ENCODE measurements at places on chromosomes 6 and 20.

DNA sequence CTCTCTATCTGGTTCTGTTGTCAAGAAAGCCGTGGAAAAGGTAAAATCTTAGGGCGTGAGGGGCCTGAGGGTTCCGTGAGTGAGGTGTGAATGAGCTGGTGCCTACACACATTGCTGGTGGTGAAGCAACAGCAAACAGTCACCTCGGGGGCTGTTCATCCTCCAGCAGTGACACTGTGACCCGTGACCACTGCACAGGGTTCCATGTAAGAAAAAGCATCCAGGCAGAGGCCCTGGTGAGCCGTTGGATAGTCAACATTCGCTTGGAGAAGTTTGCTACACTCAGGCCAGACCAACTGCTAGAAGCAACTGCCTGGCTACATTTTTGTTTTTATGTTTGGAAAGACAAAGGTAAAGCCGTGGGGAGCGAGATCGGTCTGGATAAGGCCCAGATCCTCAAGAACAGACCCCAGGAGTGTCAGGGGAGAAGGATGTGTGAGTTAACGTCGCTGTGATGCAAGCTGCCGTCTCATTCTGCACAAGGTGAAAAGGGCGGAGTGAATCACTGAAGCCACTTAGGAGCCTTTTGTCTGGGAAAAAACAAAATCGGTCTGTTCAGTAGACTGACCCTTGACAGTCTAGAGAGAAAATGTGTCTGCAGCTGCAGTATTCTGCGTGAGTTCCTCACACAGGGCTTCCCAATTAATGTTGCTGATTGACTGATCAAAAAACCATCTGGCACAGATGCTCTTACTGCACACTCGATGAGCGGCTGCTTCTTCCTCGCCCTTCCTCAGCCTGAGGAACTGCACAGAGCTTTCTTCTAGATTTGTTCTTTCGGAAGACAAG lies 404.0 kb downstream of the SMOC2 start:
- no peak for DNase-seq

GRCh38 chr6:118367314-118367713 lies 180.8 kb upstream of the PLN start:
- no peak for DNase-seq

GRCh38 chr6:125963817-125964216 lies 7.2 kb downstream of the HINT3 start:
- no peak for DNase-seq

DNA sequence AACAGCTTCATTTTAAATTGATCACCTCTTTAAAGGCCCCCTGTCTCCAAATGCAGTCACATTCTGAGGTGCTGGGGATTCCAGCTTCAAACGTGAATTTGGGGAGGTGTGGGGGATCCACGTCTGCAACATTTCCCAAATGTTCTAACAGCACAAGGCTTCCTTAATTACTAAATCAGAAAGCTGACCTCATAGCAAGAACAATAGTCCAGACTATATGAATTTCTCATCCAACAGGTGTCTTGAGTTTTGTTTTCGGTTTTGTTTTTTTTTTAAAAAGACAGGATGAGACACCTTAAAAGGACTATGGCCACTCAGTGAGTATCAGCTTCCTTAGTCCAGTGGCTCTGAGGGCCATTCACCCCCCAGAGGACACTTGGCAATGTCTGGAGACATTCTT lies 11.5 kb downstream of the ATP9A start:
- no peak for DNase-seq

DNA sequence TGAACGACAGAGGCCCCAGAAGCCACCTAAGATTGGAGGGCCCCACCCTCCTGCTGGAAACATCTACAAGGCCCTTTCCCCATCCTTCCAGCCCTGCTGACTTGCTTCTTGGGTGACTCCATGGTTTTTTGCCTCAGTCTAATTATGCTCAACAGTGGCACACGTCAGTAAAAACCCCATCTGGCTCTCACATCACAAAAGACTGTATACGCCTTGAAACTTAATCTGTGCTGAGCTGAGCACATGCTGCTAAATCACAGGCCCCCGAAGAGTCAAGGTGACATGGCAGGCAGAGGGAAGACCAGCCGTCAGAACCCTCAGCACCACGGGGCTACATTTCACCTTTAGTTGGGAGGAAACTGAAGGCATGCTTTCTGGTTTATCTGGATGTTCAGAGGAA lies 323.1 kb downstream of the CDH26 start:
- no peak for DNase-seq

GRCh38 chr6:7528565-7528964 lies 12.9 kb upstream of the DSP start:
- DNase-seq: no peak

- DNase-seq: peak; percentile 2
Measured at GRCh38 chr6:148144917-148145521, 197.6 kb upstream of the SASH1 start.

DNA sequence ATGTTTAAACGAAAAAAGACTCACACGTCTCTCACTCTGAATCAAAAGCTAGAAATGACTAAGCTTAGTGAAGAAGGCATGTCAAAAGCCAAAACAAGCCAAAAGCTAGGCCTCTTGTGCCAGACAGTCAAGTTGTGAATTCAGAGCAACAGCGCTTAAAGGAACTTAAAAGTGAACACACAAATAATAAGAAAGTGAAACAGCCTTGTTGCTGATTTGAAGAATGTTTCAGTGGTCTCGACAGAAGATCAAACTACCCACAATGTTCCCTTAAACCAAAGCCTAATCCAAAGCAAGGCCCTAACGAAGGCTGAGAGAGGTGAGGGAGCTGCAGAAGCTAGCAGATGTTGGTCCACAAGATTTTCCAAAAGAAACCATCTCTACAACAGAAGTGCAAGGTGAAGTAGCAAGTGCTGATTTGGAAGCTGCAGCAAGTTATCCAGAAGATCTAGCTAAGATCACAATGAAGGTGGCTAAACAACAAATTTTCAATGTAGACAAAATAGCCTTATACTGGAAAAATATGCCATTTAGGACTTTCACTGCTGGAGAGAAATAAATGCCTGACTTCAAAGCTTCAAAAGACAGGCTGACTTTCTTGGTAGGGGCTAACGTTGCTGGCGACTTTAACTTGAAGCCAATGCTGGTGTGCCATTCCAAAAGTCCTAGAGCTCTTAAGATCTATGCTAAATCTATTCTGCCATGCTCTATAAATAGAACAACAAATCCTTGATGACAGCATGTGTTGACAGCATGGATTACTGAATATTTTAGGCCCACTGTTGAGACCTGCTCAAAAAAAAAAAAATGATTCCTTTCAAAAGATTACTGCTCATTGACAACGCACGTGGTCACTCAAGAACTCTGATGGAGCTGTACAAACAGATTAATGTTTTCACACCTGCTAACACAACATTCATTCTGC lies 40.3 kb downstream of the SEC63 start:
- DNase-seq: no peak

DNA sequence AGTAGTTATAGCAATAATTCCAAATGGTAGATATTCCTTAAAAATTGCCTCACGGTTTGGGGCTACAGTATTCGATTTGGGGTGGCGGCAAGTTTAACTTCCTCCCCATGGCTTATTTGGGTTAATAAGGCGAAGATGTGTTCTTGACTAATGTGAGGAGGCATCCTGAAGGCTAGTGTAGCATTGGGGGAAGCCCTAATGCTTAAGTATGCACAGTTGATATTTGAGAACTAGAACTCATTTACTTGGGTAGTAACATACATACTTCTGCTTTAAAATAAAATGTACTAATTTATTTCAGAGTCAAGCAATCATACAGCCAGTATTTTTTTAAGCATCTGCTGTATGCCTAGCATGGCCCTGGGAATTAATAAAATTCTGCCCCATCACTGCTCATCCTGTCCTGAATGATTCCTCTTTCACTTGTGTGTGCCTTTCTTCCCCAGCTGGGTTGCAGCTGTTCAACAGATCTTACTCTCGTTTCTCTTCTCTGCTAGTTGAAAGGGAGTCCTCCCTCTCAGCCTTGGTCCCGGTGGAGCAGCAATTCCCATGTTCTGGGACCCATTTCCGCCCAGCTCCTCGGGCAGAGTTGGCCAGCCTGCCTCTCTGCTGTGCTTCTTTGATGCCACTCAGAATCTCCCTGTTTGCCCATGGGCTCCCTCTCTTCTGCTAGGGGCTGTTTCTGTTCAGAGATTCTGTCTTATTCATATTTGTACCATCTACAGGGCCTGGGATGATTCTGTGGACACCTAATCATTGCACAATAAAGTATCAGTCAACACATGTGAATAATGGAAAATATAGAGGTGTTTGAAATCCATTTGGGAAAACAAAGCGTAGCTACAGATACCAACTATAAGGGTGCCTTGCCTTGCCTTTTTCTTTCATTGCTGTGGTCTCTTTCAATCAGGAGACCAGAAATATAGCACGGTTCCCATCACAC lies 104.8 kb downstream of the ARID1B start:
- DNase-seq: no peak

GRCh38 chr6:130520801-130521200 lies 155.0 kb downstream of the TMEM200A start:
- DNase-seq: no peak

DNA sequence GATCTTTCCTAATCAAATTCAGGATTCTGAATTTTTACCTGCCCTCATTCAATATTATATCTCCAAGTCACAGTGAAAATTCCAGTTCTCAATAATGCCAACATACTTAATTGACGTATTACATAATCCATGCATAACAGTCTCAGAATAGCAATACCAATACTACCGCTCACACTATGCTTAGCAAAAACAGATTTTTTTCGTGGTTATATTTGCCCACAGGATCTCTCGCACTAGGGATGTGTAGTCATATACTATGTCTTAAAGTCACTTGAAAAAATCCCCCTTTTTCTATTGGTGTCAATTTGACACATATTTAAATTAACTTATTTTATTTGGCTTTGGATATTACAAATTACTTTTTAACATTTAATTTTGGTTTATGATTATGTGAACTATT lies 323.1 kb upstream of the SLC35B3 start:
- no peak for DNase-seq

DNA sequence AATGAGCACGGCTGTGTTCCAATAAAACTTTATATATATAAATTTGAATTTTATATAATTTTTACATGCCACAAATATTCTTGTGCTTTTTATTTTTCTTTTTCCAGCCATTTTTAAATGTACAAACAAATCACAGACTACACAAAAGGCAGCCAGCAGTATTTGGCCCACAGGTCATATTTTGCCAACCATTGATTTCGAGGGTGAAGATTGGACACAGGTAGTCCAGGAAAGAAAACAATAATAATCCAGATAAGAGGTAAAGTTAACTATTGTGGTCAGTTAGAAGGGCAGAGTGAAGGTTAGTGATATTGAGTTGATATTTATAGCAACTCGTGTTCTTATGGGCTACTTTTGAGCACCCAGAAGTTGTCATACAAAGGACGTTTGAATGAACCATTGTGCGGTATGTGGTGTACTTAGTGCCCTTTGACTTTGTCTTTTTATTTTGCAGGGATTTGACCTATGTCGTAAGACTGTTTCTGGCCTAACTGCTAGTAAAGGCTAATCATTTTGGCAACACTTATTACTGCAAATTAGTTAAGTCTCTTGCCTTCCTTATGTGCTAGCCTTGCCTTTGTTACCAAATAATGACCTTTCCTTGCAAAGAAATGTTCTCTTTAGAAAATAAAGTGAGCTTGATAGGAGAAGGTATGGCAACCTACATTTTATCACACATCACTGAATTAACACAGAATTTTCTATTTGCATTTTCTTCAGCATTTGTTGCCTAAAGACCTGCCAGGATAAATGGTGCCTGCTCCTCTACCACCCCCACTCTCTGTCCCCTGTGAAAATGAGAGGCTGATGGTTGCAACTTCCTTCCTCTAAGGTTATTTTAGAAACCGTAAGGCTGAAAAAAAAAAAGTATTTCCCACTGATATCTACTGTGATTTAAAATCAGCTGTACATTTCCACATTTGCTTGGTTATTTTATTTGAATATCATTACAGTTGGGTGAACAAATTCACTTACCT lies 493.9 kb upstream of the SOX4 start:
- DNase-seq: no peak

DNA sequence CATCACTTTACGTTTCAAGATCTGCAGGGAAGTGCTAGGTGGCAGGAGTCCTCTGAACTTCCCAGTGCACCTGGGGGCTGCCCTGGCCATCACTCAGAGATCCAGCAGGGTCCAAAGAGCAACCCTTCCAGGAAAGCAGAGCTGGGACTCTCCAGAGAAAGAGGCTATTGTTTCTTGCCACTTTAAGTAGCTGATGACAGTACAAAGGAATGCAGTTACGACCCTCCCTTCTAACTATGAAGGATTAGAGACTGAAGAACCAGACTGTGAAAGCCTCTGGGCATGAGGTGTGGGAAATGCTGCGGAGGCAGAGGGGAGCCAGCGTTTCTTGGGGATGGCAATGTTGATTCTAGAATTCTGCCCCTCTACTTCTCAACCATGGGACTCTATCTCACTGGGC lies 189.1 kb upstream of the SUPT3H start:
- no peak for DNase-seq

- peak; percentile 82 for DNase-seq
Measured at GRCh38 chr20:407953-408842, at the start of gene RBCK1. Gene RBCK1 (plus strand): TSS chr20:408299. CDS start chr20:408758, 459 bp downstream.

GRCh38 chr6:26220145-26220970 lies 133.1 kb downstream of the HFE start:
- no peak for DNase-seq

- no peak for DNase-seq
Measured at GRCh38 chr6:64811119-64811518, 895.9 kb downstream of the EYS start.

DNA sequence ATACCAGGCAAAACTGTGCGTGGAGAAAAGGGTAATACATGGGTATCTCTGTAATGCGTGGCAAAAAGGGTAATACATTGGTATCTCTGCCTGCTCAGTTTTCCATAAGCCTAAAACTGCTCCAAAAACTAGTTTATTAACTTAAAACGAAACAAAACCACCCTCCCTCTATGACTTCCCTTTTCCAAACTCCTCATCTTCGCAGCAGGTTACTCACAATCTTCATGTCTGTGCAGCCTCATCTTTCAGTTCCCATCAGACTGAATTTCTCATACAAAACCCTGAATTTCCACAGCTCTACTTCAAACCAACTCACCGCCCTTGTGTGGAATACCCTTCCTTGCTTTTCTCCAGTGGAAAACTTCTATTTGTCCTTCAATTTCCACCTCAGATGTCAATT lies 199.4 kb downstream of the PHACTR1 start:
- no peak for DNase-seq

GRCh38 chr20:62503401-62504178 lies 27.8 kb upstream of the GATA5 start:
- no peak for DNase-seq

DNA sequence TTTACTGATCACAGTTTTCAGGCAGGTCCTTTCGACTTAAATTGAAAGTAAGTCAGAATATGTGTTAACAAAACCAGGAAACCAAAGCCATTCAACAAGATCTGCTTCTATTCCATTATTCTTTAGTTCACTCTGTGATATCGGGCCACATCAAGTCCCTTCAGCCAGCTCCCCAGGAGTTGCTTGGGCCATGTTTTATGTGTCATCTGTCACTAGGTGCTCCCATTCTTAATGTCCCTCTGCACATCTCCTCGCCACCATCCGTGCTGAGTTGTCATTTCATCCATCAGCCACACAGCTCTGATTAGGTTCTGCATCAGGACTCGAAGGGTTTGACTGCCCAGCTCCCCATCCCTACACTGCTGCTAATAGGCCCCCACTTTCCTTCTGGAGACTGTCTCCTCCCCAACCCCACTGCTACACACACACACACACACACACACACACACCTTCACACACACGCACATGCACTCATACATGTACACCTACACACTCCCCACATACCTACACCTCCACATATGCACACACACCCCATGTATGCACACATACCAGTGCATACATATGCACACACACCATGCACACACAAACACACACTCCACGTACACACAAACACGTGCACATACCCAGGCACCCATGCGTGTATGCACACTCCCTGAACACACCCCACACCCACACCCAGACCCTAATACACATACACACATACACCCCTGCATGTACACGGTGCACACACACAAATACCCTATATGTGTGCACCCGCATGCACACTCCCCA lies 143.3 kb upstream of the GMDS start:
- DNase-seq: no peak
